ENCODE measurements at places on chromosomes 4 and X.

DNA sequence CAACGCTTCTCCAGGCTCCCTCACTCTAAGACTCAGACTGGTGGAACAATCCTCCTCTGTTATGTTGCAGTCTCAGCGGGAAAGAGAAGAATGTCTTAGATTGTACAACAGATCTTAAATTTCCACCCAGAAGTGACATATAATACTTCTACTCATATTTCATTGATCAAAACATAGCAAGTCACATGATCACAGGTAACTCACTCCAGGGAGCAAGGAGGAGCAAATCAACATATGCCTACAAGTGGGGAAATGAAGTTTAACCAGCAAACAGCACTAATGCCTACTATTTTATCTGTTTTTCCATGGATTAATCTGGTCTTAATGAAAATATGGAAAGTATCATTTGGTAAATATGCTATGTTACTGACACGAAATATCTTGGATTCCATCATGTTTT, 819.8 kb downstream of the CCSER1 start:
- no peak for DNase-seq

DNA sequence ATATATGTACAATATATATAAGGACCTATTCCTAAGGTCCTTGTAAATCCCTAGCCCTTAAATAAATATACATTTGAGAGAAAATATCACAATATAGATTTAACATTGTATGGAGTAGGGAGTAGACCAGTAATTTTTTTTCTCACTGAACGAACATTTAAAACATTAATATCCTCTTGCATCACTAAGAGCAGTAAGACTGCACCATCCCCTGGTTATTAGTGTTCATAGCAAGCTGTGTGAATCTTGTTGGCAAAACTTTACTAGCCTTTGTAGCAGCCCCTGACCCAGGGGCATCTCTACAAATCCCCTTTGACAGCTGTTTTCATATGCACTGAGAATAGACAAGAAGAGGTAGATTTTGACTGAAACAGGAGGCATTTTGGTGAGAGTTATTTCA, 146.5 kb downstream of the IL1RAPL2 start:
- no peak for DNase-seq

GRCh38 chr4:142883040-142883832, 37.1 kb upstream of the INPP4B start:
- no peak for DNase-seq

GRCh38 chrX:85018471-85018870, 14.8 kb downstream of the APOOL start:
- no peak for DNase-seq

DNA sequence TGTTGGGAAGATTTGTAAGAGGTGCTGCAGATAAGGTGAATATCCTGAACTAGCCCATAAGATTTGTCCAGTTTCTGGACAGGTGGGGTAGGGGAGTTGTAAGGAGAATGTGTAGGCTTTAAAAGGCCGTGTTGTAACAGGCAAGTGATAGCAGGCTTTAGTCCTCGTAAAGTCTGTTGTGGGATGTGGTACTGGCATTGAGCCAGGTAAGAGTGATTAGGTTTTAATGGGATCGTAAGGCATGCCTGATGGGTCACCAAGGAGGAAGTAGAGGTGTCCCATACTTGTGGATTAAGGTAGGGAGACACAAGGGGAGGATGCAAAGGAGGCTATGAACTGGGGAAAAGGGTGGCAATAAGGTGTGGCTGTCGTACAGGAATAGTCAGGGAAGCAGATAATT, 256.9 kb upstream of the DKK2 start:
- DNase-seq: no peak

DNA sequence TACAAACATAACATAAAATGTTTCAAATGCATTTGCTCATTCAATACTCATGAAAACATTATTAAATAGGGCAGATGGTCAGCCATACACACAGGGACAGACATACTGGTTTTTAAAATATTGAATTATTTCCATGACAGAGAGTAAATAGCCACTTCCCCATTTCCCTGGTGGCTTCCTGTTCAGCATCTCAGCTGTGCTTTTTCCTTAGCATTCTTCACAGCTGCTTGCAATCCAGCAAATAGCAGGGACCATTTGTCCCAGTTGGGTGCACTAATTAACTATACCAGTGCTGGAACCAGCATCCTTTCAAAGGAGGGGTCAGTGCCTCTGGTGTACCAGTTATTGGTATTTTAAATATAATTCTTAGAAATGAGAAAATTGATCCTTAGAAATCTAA, 964.7 kb downstream of the RAB28 start:
- no peak for DNase-seq

GRCh38 chrX:110989447-110989846, 106.5 kb upstream of the PAK3 start:
- DNase-seq: no peak
